ENCODE measurements at places on chromosomes 5 and 9.

GRCh38 chr9:121503444-121503843 is 3.8 kb upstream of the GGTA1 start:
- no peak for DNase-seq

DNA sequence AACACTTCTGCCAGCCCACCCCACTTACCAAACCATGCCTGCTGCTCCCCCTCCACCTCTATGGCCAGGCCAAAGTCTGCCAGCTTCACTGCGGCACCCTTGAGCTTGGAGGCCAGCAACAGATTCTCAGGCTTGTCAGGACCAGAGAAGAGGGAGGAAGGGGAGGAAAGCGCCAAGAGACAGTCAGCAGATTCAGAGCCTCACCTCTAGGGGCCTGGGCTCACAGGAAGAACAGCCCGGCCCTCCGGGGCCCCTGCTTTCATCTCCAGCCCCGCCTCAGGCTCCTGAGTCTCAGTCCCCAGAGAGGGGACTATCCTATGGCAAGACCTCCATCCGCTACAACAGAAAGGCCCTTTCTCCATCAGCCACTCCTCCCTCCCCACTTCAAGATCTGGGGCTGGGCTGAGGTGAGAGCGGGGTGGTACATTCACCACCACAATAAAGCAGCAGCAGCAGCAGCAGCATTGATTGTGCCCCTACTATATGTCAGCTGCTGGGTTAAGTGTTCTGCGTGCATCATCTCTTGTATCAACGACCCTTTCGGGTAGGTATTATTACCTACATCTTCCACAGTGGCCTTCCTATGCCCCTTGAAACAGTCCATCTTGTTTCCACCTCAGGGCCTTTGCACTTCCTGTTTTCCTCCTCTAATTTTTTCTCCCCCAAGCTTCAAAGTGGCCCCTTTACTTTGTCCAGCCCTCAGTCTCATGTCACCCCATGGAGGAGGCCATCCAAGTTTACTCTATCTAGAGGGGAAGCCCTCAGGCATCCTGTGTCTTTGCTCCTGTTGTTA is 36.0 kb downstream of the CAMK2A start:
- DNase-seq = no peak

DNA sequence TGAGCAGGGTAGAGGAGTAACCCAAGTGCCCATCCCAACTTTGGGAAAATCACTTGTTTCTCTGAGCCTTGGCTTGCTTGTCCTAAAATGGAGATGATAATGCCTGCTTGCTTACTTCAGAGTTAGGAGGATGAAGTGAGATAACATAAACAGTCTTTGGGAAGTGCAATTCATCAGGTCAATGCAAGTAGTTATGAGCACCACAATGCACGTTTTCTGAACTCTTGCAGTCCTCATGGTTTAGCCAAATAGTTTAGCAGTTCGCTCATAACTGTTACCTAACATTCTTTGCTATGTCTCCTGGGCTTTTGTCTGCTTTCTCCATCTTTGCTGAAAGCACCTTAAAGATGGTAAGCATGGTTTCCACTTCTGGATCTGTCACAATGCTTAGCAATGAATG is 270.0 kb downstream of the ADAMTSL1 start:
- no peak for DNase-seq

GRCh38 chr9:124348363-124348762 is 66.9 kb downstream of the PSMB7 start:
- DNase-seq = no peak

All from NB4 (cell line).